Prostate gland (tissue), 2 donors: ENCODE measurements at places on chromosomes 16 and 17. TPM values are rescaled to one million over a fixed set of nuclear protein-coding genes. Genes with fewer than 3 reads are reported as not detected.
A peak's percentile ranks its signal among the peaks of the same experiment; 100 is the strongest.

The PRRT2 gene
- 6.6 TPM for total RNA-seq

The KRT33A gene
- total RNA-seq = not detected

The BEAN1 gene
- 0.14 TPM for total RNA-seq

The TOB1 gene
- 37.1 TPM for total RNA-seq

The CDC42EP4 gene
- 119 TPM for total RNA-seq

- DNase-seq = no peak
Measured at GRCh38 chr17:28325211-28325610, 6.2 kb downstream of the TMEM97 start.

- DNase-seq = no peak
Measured at GRCh38 chr17:63546308-63547082, 3.8 kb upstream of the DCAF7 start.

DNA sequence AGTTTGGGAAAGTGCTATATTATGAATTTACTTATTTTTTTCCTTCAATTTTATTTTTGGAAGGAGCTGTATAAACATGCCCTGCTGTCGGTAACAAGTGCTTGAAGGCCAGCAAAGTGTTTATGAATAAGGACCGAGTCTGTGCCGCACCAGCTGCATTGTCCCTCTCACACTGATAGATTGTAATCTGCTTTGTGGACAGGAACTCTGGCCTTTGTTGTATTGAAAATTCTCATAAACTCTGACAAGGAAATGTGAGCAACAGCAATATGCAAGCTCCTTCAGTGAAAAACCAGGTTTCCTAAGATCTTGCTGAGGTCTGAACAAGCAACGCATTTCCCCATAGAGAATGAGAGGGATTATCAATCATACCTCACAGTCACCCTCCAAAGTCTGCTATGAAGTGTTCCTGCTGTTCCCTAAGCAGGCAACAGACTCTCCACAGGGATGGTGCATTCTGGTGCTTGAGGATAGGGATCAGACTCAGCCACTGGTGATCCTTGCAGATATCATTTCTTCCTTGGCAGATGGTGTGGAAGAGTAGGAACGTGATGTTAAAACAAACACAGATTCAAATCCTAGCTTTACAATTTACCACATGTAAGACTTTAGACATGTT lies 109.6 kb downstream of the KCNJ2 start:
- no peak for DNase-seq

DNA sequence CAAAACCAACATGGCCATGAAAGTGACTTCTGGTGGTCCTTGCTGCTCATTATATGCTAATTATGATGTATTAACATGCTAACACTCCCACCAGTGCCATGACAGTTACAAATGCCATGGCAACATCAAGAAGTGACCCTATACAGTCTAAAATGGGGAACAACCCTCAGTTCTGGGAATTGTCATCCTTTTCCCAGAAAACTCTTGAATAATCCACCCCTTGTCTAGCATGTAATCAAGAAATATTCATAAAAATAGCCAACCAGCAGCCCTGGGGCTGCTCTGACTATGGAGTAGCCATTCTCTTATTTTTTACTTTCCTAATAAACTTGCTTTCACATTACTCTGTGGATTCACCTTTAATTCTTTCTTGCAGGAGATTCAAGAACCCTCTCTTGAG lies 35.9 kb downstream of the DNAJA2 start:
- DNase-seq = no peak

DNA sequence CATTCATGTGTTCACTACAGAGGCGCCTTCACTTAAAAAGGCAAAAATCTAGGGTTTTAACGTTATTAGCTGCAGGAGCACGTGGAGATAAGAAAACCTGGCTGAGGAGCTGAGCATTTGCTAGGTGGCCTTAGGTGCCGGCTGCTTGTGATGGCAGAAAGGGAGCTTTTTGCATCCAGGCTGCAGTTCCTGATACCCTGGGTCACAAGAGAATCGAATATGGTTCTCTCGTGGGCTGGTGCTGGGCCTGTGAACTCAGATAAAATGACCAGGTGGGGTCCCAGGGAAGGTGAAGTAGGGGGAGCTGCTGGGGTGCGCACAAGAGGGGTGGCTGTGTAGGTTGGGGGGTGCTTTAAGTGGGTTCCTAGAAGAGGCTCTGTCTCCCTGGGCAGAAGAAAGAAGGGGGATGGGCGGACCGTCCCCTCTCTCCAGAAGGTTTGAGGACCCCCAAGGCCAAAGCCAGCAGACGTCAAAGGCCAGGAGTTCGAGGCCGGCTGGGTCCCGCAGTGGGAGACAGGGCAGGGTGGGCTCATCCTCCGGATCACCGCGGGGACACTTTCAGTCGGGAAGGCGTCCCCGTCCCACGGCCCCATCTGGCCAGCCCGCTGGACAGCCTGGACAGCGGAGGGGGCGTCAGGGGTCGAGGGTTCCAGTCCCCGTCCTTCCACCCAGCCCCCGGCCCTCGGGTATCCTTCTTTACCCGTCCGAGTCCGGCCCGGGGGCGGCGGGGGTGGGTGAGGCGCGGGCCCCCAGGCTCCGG lies 740 bp upstream of the CMIP start:
- DNase-seq = no peak

DNA sequence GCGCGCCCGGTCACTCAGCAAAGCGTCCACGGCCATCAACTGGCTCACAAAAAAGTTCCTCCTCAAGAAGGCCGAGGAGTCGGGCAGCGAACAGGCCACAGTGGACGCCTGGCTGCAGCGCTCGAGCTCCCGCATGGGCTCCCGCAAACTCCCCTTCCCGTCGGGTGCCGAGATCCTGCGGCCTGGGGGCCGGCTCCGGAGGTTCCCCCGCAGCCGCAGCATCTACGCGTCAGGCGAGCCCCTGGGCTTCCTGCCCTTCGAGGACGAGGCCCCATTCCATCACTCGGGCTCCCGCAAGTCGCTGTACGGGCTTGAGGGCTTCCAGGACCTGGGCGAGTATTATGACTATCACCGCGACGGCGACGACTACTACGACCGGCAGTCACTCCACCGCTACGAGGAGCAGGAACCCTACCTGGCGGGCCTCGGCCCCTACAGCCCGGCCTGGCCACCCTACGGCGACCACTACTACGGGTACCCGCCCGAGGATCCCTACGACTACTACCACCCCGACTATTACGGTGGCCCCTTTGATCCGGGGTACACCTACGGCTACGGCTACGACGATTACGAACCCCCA lies 10.7 kb downstream of the MYO15A start:
- no peak for DNase-seq

DNA sequence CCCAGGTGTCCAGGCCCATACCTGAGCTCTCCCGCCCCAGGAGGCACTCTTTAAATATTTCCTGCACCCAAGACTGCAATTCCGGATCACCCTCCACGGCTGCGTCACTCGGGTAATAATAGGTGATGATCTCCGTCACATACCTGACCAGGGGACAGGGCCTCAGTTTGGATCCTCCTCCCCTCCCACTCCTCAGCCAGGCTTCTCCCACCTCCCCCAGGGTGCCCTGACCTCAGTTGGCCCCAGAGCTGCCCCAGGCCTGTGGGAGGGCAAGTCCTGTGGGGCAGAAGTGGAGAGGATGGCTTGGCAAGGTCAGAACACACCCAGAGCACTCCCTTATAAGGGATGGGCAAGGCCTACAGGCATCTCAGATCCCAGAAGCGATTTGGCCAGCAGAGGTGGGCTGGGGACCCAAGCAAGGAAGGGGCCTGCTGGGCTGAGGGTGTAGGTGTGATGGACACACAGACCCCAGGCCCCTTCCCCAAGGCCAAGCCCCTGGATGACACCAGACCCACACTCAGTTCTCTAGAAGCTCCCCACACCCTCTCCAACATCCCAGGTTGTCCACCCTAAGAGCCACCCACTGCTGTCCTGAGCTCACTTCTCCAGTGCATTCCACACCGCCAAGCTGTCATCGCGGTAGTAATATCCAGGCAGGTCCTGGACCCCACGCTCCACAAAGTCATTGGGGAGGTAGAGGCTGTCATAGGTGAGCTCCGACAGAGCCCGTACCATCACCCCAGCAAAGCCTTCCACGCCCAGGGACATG lies 11.8 kb downstream of the ALOX12B start:
- no peak for DNase-seq

DNA sequence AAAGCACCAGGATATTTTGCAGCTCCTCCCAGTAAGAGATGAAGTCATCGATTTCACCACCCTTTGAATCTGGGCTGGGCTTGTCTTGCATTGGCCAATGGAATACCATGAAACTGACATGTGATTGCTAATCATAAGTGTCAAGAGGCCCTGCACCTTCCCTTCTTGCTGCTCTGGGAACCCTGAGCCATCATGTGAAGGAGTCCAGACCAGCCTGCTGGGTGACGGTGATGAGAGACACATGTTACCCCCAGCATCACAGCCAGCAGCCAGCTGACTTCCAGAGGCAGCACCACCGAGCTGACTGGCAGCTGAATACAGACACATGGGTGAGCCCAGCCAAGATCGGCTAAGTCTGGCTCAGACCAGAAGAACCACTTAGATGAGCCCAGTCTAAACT lies 43.6 kb upstream of the CACNG4 start:
- DNase-seq = no peak

- DNase-seq = no peak
Measured at GRCh38 chr17:73686126-73686525, 41.9 kb upstream of the SDK2 start.

GRCh38 chr16:14071576-14072271 lies 605 bp downstream of the MRTFB start:
- peak; percentile 19 for DNase-seq

DNA sequence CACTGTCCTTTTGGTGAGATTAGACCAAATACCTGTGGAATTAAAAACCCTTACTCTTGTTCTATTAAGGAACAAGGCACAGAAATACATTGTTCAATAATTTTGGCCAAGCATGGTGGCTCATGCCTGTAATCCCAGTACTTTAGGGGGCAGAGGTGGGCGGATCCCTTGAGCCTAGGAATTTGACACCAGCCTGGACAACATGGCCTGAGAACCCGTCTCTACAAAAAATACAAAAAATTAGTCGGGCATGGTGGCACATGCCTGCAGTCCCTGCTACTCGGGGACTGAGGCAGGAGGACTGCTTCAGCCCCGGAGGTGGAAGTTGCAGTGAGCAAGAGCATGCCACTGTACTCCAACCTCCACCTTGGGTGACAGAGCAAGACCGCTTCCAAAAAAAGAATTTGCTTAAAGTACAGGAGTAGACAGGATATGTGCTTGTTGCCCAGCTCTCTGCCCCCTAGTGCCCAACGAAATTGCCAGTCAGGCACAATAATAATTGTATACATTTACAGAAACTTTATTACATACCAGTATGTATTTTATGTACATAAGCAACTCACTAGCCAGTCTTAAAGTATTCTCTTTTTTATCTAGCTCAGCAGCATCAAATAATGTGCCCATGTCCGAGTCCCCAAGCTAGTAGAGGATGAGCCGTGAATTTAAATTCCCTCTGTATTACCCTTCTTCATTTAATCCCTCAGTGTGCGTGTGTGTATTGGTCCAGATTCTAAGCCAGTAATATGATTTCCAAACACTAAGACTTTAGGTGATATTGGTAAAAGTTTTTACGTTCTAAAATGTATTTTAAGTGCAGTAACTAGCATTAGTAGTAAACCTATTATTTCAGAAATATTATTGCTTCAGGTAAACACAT lies 1.4 kb downstream of the THUMPD1 start:
- DNase-seq = peak; percentile 40

- no peak for DNase-seq
Measured at GRCh38 chr17:47975189-47975822, 4.4 kb downstream of the CDK5RAP3 start.

DNA sequence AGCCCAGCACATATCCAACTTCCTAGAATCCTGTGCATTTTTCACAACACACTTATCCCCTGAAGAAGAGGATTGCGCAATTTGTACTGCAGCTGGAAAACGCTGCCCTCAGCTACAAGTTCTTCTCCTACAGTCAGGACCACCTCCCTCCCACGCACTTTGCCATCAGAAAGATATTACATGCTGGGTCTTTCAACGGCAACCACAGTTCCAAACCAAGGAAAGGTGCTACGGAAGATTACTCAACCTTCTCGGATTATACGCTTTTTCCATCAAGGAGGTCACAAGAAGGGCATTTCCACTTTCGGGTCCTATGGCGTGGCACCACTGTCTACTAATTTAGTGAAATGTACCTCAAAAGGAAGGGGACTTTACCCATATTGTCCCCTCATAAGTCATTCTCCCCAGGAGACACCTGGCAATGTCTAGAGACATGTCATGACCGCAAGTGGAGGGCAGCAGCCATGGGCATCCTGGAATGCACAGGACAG lies 35.2 kb downstream of the USP7 start:
- no peak for DNase-seq

DNA sequence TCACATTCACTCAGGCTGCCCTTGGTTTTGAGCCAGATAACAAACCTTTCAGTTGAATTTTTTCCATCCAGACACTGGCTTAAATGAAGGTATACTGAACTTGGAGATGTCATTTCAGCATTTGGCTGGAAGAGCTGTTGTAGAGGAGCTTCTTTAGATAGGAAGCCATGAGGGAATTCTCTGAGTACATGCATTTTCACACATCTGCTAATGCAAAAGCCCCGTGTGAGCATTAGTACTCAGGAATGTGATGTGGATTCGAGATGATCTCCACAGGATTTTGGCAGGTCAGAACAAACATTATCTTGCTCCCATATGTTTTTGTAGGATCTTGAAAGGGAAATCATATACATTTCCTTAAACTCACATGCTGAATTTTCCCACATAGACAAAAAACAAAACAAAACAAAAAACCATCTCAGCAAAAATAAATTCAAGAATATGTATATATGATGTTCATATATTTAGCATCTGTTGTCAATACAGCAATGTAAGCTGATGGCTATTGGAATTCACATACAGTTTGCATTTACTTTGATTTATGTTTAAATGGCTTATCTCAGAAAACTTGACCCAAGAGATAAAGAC lies 277.2 kb upstream of the TBX2 start:
- no peak for DNase-seq

GRCh38 chr17:48478224-48479013 lies 48.4 kb upstream of the SKAP1 start:
- DNase-seq = no peak

- no peak for DNase-seq
Measured at GRCh38 chr17:79792341-79792871, 4.5 kb downstream of the CBX8 start.

DNA sequence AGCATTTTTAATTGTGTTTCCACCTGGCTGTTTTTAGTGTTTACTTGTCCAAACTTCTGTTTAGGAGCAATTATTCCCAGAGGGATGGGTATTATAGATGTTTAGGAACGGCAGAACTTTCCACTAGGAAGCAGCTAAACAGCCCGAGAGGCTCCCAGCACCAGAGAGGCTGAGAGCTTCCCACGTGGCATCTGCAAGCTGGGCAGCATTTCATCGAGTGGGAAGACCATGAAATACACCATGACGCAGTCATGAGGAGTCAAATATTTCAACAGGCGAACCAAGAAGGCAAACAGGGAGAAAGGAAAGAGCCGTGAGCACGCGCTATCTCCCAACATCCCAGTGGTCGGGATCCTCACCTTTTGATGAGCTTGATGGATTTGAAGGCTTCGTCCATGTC lies 24.1 kb downstream of the TMEM204 start:
- DNase-seq = no peak

- DNase-seq = peak; percentile 66
Measured at GRCh38 chr16:56513972-56514371, 5.9 kb downstream of the BBS2 start.

- no peak for DNase-seq
Measured at GRCh38 chr17:65290616-65291015, 153.4 kb downstream of the RGS9 start.

GRCh38 chr17:33500151-33500550 lies 207.1 kb upstream of the ASIC2 start:
- DNase-seq = no peak
